ENCODE measurements at places on chromosomes 1 and 21. TPM values are rescaled to one million over a fixed set of nuclear protein-coding genes. Genes with fewer than 3 reads are reported as not detected.

The OR2L13 gene
- 0.39 TPM for polyA plus RNA-seq

The ANGPTL3 gene
- not detected for polyA plus RNA-seq

The AMY2A gene
- not detected for polyA plus RNA-seq

The TSPAN1 gene
- not detected for polyA plus RNA-seq

The OR2AK2 gene
- not detected for polyA plus RNA-seq

The BCAS2 gene
- 87.5 TPM for polyA plus RNA-seq

The ATP1A4 gene
- polyA plus RNA-seq = not detected

The ZNF695 gene
- 0.36 TPM for polyA plus RNA-seq

The CFAP126 gene
- not detected for polyA plus RNA-seq
